ENCODE measurements at places on chromosomes 11 and 22. TPM values are rescaled to one million over a fixed set of nuclear protein-coding genes. Genes with fewer than 3 reads are reported as not detected.

GRCh38 chr11:46326813-46327416 is 20.3 kb upstream of the DGKZ start:
- DNase-seq: no peak

DNA sequence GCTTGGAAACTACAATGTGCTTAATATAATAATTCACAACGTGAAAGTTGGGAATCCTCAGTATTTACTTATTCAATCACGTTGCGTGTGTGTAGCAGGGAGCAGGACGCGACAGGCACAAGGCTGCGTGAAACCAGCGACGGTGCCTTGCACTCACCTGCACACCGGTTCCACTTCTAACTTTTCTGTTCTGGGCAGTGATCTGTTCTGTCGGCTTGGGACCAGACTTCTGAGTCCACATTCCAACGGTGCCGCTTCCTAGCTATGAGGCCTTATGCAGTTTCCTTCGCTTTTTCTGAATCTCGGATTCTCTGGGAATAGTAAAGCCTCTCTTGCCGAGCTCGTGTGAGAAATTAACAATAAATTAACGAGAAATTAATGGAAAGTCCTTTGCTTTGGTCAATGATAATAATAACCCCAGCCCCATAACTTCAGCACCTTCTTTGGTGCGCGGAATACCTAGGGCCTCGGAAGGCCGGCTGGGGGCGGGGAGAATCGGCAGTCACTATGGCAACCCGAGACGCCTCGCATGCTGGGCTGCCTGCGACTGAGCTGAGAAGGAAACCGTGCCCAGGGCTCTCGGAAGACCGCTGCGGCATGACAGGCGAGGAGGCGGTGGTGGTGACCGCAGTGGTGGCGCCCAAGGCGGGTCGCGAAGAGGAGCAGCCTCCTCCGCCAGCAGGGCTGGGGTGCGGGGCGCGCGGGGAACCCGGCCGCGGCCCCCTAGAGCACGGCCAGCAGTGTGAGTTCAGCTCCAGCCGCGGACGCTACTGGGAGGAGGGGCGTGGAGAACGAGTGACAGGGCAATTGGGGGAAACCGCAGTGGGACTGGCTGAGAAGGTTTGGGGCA is at the start of gene C11orf97:
Gene C11orf97 (plus strand): TSS at position 530 of the 850 bp plus-strand sequence. CDS start 68 bp downstream, at position 598.
- DNase-seq: no peak

DNA sequence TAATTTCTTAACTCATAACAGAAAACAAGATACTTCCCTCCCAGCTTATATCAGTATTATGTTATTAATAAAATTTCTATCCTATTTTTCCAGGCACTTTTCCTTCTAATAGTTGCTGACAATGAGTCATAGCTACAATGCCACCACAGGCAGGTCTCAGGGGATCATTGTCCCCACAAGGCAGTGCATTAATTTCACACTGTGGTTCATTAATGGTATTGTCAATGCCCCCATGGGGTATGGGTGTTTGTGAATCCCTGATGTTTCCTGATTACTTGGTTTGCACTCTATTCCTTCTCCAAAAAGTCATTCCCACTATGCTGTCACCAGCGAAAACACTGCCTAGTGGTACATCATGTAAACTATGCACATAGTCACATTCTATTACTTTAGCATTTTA is 345.5 kb upstream of the CTSC start:
- DNase-seq: no peak

NXPE1 gene
- total RNA-seq: not detected

- DNase-seq: no peak
Observed at GRCh38 chr11:99773646-99774045, 752.9 kb downstream of the CNTN5 start.

MAPK8IP1 gene
- total RNA-seq: 5.1 TPM

DNA sequence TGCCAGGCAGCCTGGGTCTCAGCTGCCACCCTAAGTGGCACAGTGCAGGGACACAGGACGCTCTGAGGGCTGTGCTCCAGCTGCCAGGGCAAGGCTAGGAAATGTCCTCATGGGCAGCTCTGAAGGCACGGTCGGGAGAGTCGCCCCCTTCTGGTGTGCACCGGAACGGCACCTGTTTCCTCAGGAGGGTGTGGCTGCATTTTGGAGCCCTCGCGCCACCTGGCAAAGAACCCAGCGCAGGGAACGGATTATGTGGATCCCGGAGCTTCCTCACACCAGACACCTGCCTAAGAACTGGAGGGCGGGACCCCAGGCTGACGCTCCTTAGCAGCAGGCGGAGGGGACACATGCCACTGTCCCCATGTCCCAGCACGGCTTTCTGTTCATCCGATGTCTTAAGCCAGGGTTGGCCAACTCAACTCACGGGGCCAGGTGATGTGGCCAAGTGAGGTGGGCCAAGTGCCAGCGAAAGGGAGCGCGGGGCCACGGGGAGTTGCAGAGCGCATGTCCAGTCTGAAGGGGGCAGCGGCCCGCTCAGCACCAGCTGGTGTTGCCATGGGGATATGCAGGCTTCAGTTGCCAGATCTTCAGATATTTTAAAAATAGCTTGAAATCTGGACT is 5.1 kb upstream of the SLC22A8 start:
- no peak for DNase-seq

GRCh38 chr11:75145196-75145971 is 5.5 kb upstream of the SLCO2B1 start:
- DNase-seq: no peak

MGAT3 gene
- total RNA-seq: not detected

C11orf91 gene
- not detected for total RNA-seq

MICAL2 gene
- total RNA-seq: 300 TPM

PTH gene
- not detected for total RNA-seq

DNA sequence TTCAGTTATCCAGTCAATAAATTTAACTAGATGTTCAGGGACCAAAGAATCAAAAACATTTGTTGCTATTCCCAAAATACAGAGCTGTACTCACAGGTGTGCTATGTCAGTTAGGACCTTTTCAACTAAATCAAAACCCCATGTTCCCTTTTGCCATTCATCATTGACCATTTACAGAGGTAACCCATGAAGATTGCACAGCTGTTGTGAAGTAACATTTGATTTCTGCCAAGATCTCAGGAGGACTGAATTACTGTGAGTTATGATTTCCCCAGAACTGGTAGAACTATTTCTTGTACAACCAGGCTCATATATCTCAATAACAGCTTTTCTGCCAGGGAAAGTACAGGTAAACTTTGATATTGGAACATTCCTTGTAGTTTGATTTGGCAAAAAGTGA is 131.1 kb upstream of the FIBIN start:
- no peak for DNase-seq

DNA sequence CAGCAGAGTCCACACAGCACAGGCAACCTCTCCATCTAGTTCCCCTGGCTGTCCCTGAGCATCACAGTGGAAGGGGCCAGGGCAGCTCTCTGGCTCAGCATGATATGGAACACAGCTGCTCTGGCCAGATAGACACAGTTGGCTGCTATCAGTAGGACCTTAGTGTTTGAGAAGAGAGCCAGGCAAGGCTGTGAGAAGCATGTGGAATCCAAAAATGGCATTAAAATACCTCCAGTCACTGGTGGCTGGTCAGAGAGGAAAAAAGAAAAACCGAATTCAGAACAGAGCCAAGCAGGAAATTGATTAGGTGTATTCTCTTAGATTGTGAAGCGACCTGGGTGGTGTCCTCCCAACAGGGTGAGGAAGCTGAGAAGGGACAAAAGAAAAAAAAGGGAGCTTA is 27.9 kb downstream of the SERPINH1 start:
- no peak for DNase-seq

- no peak for DNase-seq
Observed at GRCh38 chr11:4491878-4492606, 9.6 kb downstream of the OR52K1 start.

GRCh38 chr11:7965386-7965785 is at the start of gene NLRP10:
NLRP10 (minus strand) TSS chr11:7965447; CDS start chr11:7963495, 1,952 bp downstream.
- DNase-seq: no peak

CNTF gene
- 1.6 TPM for total RNA-seq

GRCh38 chr11:104484804-104485554 is 321.0 kb upstream of the PDGFD start:
- DNase-seq: no peak

DNA sequence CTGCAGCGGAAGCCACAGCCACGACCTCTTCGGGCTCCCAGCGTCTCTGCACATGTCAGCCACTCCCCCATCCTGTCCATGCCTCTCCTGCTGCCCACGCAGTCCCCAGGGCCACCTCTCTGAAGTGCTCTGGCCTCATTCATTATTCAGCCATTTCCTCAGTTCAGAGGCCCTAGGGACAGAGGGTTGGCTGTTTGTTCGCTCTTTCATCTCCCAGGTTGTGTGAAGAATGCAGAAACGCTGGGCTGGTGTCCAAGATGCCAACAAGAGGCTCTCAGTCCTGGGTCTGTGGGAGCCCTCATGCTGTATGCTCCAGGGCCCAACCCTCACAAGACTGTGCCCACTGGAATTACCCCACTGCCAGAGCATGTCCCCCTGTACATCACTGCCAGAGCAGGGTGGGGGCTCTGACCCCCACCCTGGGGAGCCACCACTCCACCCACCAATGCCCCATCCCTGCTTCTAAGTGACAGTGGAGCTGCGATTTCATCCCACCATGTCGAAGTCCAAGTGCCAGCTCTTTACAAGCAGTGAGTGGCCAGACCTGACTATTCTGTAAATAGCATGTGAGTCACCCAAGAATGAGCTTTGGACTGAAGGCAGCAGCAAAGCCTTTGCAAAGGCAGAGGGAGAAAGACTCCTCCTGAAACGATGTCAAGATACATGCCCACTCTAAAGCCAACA is 209.6 kb downstream of the BUD13 start:
- no peak for DNase-seq

DNA sequence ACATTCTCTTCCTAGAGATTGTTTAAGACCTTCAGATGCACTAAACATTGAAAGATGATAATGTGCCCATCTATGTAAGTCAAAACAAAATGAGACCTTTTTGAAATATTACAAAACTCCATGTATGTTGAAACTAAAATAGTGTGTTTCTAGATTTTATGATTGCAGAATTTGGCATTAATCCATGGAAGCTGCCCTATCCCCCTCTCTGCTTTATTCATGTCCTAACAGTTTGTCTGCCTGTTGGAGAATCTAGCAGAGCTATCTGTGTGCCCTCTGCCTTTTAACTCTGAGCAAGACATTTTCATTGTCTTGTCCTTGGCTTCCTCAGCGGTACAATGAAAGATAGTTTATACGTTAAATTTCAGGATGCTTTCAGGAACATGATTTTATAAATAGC is 105.5 kb downstream of the FAT3 start:
- no peak for DNase-seq

DNA sequence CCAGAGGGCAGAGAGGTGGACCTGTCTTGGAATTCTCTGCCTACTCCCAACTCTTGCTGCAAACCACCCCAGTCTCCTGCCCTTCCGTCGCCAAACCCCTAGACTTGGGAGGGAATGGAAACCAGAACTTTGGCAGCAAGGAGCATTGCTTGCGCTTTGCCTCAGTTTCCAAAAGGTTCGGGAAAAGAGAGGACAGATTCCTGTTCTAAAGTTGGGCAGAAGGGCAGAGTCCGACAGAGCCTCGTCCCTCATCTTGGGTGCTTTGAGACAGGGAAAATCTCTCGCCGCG is 396 bp upstream of the ROBO3 start:
- no peak for DNase-seq
